ENCODE measurements at places on chromosomes 3 and 15.

- DNase-seq: no peak
Measured at GRCh38 chr3:34972481-34972880, 666.8 kb upstream of the ARPP21 start.

DNA sequence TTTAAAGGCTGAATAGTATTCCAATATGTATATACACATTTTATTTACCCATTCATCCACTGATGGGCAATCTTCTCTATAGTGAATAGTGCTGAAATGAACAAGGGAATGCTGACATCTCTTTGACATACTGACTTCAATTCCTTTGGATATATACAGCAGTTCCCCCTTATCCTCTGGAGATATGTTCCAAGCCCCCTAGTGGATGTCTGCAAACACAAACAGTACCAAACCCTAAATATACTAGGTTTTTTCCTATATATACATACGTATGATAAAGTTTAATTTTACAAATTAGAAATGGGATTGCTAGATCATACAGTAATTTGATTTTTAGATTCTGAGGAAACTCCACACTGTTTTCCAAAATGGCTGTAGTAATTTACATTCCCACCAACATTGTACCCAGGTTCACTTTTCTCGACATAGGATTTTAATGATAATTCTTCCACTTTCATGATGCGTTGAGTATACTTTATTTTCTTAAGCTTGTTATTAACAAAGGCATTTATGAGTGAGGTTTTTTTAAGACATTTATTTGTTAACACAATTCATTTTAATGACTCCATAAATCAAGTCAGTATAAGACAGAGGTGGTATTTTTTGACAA lies 38.2 kb downstream of the VPS13C start:
- no peak for DNase-seq

- no peak for DNase-seq
Measured at GRCh38 chr15:89121414-89121813, 33.2 kb downstream of the ABHD2 start.

- no peak for DNase-seq
Measured at GRCh38 chr3:171183042-171183441, 156.5 kb upstream of the SLC2A2 start.

DNA sequence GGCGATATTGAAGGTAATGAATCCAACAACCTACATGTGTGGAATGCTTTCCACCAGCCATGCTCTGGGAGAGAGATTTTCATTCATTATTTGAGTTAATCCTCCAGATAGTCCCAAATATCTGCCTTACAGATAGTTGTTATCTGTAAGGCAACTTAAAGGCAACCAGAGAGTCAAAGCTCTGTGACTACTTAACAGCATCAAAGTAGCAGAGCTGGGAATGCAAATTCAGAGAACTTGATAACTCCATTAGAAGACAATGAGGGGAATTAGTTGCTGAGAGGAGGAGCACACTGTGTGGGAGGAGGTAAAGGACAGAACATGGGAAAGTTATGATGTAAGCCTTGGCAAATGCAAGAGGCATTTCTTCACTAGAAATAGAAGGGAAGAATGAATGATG lies 10.5 kb upstream of the CRBN start:
- no peak for DNase-seq

Data from stimulated activated CD8-positive, alpha-beta memory T cell treated with anti-CD3 and anti-CD28 coated beads, Interleukin-4, amount 100 ng/mL, for 24 hours (primary cell).